Right renal pelvis (tissue), 4 donors: ENCODE measurements at places on chromosomes 16 and 17. TPM values are rescaled to one million over a fixed set of nuclear protein-coding genes. Genes with fewer than 3 reads are reported as not detected.

GRCh38 chr17:80800481-80801391, 190.9 kb upstream of the CHMP6 start:
- no peak for DNase-seq

- no peak for DNase-seq
These were observed 2.5 kb upstream of the CDH3 start for GRCh38 chr16:68642436-68643101.

- DNase-seq = no peak
These were observed 1098.8 kb upstream of the CDH8 start for GRCh38 chr16:63135069-63135468.

GRCh38 chr16:1413684-1414531, 596 bp downstream of the UNKL start:
- no peak for DNase-seq

DNA sequence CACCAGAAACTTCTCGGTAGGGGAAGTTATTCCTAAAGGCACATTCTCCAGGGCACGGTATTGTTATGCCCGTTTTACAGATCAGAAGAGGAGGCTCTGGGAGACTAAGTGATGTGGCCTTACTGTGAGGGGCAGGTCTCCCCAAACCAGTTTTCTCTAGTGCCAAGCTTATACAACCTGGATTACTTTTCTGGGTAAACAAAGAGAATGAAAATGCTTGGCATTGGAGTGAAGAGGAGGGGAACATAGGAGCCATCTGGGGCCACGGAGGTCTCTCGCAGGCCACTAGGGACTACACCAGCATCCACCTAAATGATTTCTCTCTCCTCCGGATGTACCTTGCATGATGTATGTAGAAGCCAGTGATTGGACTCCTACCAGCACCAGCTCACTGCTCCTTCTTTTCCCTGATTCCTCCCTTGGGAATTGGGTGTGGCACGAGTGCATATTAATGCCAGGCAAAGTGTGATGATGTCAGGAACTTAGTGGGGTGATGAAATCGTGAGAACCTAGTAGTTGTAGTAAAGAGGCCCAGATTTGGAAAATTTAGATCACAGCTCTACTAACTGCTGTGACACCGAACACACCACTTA, 674 bp downstream of the TOM1L1 start:
- DNase-seq = no peak

MT1E gene
- 53.3 TPM for polyA plus RNA-seq

DNA sequence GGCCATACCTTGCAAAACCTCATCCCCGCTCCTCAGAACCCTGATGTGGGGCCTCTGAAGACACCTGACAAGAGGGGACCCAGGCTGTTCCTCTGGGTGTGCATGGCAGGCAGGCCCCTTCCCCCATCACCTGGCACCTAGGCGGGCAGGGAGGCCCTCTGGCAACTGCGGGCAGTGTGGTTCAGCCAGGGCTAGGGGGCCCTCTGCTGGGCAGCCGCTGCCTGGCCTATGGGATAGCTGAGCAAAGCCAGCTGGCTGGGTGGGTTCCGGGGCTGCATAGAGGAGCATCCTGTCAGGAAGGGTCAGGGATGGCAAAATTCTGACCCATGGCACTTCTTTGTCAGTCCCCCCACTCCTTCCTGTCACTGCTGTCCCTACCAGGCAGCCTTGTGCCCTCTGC, 228.7 kb upstream of the ASIC2 start:
- no peak for DNase-seq

TBC1D3C gene
- polyA plus RNA-seq = not detected

MPP2 gene
- 5.7 TPM for polyA plus RNA-seq

DNA sequence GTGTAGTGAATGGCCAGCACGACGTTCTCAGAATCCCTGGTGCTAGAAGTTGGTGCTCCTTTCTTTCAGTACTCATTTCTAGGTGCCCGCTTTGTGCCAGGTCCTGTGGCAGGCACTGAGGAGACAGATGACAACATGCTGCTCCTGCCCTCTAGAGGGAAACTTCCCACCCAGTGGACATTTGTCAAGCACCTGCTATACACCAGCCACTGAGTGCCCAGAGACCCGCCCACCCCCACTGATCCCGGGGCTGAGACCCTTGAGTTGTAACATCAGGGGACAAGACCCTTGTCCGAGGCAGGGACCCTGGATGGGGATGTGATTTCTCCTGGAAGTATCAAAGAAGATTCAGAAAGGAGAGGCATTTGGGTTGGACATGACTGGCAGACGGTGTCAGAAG, 25.1 kb downstream of the UNC13D start:
- no peak for DNase-seq

DNAI2 gene
- polyA plus RNA-seq = 0.19 TPM

- DNase-seq = no peak
These were observed 113.2 kb downstream of the PRKCB start for GRCh38 chr16:23948949-23949411.

DNA sequence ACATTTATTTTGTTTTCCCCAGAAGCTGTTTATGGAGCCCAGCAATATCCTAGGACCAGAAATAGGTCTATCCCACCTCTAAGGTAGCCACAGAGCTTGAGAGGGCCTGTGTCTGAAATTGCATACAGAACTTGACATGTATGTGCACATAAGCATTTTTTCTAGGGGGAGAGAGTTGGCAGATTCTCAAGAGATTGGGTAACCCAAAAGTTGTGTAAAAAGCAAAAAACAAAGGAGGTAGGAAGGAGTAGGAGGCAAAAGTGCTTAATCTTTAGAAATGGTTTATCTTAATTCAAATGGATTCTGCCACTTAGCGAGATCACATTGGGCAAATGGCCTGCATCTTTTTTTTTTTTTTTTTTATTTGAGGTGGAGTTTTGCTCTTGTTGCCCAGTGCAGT, 3.5 kb downstream of the PLK1 start:
- DNase-seq = no peak

DNA sequence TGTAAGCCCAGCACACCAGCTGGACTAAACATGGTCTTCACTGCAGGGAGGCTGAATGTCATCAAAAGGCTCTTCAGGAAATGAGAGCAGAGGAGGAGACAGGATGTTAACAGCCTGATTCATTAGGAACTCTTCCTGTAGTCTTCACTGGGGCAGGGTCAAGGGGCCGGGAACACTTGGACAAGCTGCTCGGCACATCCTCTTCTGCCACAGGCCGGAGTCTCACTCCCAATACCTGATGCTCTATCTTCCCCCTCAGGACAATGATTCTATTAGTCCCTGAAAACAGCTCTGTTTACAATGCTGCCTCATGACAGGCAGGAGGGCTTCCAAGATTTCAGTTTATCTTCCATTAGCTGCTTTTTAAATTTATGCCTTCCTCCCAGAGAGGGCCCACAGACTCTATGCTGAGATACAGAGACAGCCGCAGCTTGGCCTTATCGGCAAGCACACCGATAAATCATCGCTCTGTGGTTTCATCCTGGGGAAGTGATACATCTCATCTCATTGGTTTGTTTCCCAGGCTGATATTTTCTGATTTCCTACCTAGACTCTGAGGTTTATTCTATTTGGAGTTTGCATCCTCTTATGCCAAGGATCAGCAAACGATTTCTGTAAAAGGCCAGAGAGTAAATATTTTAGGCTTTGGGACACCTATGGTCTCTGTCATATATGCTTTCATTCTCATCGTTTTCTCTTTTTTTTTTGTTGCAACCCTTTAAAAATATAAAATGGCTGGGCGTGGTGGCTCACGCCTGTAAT, 214.0 kb upstream of the ASIC2 start:
- DNase-seq = no peak

GRCh38 chr17:4334776-4335584, 31.5 kb downstream of the UBE2G1 start:
- no peak for DNase-seq

DNA sequence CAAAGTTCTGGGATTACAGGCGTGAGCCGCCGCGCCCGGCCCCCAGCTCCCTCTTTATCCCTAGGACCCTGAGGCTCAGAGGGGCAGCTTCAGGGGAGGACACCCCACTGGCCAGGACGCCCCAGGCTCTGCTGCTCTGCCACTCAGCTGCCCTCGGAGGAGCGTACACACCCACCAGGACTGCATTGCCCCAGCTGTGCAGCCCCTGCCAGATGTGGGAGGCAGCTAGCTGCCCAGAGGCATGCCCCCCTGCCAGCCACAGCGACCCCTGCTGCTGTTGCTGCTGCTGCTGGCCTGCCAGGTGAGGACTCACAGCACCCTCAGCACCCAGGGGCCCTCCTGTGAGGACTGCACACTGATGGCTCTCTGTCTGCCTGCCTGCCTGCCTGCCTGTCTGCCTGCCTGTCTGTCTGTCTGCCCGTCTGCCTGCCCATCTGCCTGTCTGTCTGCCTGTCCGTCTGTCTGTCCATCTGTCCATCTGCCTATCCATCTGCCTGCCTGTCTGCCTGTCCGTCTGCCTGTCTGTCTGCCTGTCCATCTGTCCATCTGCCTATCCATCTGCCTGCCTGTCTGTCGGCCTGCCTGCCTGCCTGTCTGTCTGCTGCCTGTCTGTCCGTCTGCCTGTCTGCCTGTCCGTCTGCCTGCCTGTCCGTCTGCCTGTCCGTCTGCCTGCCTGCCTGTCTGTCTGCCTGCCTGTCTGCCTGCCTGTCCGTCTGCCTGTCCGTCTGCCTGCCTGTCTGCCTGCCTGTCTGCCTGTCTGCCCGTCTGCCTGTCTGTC, 5.0 kb downstream of the GCGR start:
- no peak for DNase-seq

HID1 gene
- 15.8 TPM for polyA plus RNA-seq

KRT36 gene
- polyA plus RNA-seq = not detected

DNA sequence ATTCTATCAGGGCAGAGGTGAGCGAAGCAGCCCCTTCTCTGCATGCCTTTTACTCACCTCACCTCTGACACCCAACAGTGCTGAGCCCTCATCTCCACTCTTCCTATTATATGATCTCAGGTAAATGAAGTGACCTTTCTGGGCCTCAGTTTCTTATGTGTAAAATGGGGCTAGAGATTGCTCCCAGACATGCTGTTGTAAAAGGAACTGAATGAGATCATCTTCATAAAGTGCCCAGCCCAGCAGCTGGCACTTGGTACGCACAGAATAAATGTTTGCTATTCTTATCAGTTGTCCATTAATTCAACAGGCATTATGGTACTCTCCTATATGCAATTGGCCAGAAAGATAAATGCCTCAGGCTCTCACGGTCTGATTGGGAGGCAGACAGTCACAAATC, 4.5 kb upstream of the GALK1 start:
- DNase-seq = no peak

GRCh38 chr17:45679426-45679825, 104.7 kb upstream of the CRHR1 start:
- DNase-seq = no peak

- no peak for DNase-seq
These were observed 38.9 kb downstream of the KCNJ2 start for GRCh38 chr17:70208080-70208794.

DNA sequence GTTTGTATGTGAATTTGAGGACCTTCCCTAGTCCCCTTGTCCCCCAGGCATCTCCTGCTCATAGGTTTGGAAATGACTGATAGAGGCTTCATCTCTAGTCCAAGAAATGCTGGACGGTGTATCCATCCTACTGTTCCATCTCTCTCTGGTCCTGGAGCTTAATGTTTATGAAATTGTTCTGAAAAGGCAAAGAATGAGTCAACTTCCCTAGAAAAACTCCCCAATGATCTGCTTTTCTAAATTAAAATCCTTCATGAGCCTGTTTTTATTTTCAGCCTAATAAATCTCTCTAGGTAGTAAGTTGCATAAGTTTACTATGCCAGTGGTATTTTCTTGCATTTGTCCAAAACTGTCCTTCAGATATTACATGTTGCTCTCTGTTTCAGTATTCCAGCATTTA, 2.1 kb upstream of the IGSF6 start:
- DNase-seq = no peak
